Uterus (tissue), 4 donors: ENCODE measurements at places on chromosomes 4 and X.

- no peak for DNase-seq
Measured at GRCh38 chrX:149858592-149858991, 22.4 kb upstream of the MAGEA8 start.

DNA sequence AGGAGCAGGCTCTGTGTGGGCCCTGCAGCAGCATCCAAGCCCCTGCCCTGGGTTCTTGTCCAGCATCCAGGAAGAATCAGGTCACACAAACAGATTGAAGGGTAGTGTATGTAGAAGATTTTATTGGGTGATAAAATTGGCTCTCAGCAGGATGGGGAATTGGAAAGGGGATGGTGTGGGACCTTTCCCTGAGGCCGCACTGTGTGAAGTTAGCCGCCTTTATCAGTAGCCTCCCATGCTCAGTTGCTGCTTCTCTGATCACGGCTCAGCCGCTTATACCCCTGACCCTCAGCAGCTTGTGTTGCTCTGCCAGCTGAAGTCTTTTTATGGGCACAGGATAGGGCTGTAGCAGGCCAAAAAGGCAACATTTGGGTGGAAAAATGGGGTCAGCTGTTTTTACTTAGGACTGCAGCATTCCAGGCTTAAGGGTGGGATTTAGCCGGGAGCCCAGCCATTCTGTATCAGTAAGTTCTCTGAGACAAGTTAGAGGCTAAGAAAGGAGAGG lies 35.2 kb upstream of the CCNG2 start:
- DNase-seq = no peak

- no peak for DNase-seq
Measured at GRCh38 chrX:1215123-1215823, 2.8 kb upstream of the CRLF2 start.

- DNase-seq = no peak
Measured at GRCh38 chrX:120668357-120668756, 38.5 kb upstream of the C1GALT1C1 start.

DNA sequence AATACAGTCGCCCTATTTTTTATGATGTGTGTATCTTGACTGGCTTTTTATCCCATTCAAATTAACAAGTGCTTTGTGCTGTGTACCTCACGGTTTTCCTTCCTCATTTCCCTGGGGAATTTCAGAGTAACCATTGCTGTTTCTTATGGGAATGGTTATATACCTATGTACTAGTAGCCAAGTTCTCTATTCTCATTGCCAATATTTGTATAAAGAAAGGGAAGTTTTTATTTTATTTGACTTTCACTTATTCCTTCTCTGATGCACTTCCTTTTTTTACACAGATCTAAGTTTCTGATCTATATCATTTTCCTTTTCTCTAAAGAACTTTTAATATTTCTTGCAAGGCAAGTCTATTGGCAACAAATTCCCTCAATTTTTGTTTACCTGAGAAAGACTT lies 181.3 kb downstream of the SOWAHB start:
- no peak for DNase-seq

GRCh38 chr4:182826391-182826790 lies 90.8 kb downstream of the DCTD start:
- no peak for DNase-seq

DNA sequence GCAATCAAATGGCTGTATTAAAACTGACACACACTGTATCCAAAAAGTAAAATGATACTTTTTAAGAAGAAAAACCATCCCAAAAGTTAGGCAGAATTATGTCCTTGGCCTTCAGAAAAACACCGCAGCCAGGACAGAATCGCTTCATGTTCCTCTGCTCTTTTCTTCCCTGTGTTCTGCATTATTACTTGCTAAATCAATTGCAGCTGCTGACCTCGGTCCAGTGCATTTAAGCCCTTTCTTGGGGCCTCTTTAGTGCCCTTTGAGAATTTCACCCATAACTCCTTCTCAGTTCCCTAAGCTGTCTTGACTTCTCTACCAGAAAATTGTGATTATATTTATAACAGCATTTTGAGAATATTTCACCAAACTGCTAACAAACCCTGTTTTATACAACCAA lies 696.9 kb downstream of the PCDH7 start:
- DNase-seq = no peak

GRCh38 chrX:85004255-85004654 lies 578 bp downstream of the APOOL start:
- DNase-seq = no peak

GRCh38 chrX:30570505-30570904 lies 7.1 kb downstream of the TASL start:
- DNase-seq = no peak

DNA sequence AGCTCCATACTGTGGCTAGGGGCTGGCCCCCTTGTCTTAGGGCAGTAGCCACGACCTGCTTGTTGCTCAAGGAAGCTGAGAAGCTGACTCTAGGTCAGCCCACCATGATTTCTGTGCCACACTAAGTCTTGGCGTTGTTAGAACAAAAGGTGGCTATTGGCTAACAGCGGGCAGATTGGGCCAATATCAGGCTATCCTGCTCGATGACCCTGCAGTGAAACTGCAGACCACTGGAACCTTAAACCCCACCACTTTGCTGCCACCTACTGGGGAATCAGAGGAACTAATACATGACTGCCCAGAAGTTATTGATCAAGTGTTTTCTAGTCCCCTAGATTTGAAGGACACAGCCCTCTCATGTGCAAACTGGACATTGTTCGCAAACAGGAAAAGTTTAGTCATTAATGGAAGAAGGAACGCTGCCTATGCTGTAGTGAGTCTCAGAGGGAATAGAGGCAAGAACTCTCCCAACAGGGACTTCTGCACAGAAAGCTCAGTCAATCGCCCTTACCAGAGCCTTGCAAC lies 17.0 kb upstream of the PAPSS1 start:
- no peak for DNase-seq

- DNase-seq = no peak
Measured at GRCh38 chr4:32417113-32417704, 1697.0 kb downstream of the PCDH7 start.

DNA sequence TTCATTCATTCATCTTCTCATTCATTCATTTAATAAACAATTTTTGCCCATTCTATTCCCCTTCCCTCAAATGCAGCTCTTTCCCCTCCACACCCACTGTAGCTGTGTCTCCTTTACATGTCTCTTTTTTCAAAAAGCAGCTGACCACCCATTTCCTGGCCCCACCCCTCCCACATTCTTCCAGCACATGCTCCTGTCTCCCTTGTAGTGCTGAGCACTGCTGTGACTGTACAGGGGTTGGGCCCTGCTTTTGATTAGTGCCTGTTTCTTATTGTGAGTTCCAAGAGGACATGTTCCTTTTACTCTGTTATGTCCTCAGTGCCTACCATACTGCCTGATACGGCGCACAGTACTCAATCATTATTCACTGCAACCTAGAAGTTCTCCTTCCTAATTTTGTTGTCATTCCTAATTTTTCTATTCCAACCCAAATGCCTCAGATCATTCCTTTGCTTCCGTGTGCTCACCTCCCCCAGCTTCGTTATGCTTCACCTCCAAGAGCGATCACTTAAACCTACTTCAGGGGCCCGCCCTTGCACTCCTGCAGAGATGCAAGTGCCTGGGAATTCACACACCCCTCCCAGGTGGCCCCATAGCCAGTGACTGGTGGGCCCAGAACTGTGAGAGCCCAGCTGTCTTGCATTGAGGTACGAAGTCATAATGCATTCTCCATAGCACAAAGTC lies 152.2 kb downstream of the STK32B start:
- no peak for DNase-seq

GRCh38 chr4:909821-910220 lies 22.3 kb downstream of the GAK start:
- DNase-seq = no peak

- no peak for DNase-seq
Measured at GRCh38 chr4:126937342-126937741, 695.4 kb upstream of the INTU start.

DNA sequence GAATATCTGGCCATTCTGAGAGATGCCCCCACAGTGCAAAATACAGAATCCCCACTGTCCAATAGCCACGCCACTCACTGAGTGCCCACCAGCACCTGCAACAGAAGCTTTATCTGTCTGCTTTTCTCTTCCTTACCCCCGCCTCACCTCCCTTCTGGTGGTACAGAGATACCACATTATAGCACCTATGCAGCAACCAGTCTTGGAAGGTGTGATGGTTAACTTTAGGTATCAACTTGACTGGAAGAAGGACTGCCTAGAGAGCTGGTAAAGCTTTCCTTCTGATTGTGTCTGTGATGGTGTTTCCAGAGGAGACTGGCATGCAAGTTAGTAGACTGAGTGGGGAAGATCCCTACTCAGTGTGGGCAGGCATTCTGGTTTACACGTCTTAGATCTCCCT lies 61.8 kb upstream of the TXK start:
- DNase-seq = no peak

- DNase-seq = no peak
Measured at GRCh38 chrX:36640232-36640631, 367.9 kb upstream of the FAM47C start.

- DNase-seq = no peak
Measured at GRCh38 chr4:17376205-17376604, 135.7 kb downstream of the QDPR start.

- DNase-seq = no peak
Measured at GRCh38 chrX:26672571-26672970, 456.6 kb downstream of the MAGEB5 start.

- DNase-seq = no peak
Measured at GRCh38 chr4:532588-533317, 33.7 kb downstream of the PIGG start.

DNA sequence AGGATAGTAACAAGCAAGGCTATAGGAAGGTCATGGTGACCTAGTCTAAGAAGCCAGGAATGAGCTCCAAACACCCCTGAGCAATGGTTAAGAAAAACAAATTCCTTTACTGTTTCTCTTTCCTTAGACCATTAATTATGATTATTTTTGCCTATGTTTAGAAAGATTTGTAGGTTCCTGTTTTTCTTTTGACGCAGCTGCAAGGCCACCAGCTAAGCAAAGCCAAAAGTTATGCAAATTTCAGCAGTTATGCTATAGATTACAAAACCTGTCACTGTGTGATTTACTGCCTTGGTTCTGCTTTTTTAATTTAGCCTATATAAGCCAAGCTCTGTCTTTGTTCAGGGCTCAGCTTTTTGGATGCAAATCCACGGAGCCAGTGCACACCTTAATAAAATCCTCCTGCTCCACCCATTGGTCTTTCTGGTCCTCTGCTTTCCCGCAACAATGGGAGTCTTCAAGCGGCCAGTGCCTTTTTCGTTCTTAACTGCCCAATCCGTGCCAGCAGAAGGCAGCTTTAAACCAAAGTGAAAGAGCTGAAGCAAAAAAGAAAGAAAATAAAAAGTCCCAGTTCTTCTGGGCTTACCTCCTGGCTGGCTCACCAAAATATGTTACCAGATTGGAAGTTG lies 1.4 kb upstream of the CEP135 start:
- no peak for DNase-seq

DNA sequence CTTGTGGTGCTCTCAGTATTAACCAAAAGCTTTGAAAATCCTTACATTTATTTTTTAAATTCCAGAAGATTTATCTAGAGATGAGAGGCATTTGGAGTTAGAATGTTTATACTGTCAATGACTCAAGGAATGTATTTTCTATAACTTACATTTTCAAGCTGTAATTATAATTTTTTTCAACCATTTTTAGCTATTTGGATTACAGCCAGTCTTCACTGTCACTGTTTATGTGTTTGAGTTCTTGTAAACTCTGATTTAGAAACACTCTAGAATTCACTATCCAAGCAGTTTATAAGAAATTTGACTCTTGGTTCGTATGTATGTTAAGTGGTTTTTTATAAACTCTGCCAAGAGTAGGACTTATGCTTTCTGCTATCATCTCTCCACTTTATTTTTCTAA lies 36.7 kb upstream of the GUCY1A1 start:
- DNase-seq = no peak

GRCh38 chr4:152255437-152255836 lies 280.5 kb downstream of the FBXW7 start:
- no peak for DNase-seq

DNA sequence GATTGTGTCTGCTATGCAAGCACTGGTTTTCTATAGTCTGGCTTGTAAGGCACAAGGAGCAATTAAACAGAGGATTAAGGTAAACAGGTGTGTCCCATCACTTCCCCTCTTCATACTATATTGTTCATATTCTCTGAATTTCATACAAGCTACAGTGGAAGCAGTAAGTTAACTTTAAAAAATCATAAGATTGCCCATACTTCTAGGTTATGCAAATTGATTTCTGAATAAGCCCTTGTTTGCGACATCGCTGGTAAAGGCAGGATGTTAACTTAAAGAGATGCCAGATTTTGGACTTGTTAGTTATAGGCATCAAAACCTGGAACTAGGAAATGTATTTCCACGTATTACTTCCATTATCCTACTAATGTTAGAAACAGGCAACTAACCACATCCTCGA lies 1.0 kb upstream of the TMEM131L start:
- DNase-seq = no peak

DNA sequence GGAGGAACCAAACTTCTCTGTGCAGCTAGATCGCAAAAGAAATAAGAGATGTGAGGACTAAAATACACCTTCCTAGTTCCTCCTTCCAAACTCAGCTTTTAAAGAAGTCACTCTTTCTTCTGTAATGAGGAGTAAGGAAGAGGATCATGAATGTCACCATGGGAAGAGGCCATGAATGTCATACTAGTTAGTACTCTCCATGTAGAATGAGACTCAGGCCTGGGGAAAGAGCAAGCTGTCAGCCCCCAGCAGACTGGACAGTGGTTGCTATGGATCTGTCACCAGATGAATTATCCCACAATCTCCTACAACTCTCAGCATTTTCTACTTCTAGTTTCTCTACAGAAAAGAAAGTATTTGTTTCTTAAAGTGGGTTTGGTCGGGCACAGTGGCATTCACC lies 57.1 kb upstream of the PRDM8 start:
- DNase-seq = no peak

GRCh38 chrX:147565237-147565636 lies 346.5 kb upstream of the FMR1 start:
- DNase-seq = no peak

DNA sequence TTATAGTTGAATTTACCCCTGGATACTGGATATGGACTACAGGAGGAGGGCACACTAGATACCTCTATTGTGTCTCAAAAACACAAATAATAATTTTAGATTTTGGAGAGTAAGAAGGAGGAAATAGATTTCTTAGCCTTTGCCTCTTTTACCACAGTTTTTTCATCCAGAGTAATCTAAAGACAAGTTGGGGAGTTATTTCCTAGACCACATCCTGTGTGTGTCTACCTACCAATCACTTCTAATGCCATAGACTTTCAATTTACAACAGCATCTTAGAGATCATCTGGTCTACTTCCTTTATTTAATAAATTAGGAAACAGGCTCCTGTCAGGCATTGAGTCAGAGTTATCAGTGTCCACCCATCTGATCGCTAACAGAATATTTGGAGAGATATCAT lies 191.5 kb downstream of the EDA start:
- DNase-seq = no peak

DNA sequence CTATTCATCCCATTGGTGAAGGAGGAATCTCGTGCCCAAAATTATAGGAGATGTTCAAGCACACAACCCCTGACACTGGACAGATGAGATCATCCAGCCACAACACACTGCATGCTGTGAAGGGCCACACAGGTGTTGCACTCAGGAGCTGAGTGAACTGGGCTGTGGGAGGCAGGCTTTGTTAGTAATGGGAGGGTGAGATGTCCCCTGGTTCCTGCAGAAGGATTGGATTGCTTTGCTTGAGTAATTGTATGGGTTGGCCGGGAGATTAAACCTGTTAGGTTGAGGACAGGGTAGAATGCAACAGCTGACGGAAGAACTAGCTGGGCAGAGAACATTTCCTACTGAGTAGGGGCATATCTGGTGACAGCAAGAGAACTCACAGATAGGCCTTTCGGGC lies 152.2 kb downstream of the TACR3 start:
- DNase-seq = no peak

GRCh38 chr4:156832886-156833285 lies 138.7 kb downstream of the PDGFC start:
- no peak for DNase-seq
